GM23338 (cell line): ENCODE measurements at places on chromosomes 7 and 10. TPM values are rescaled to one million over a fixed set of nuclear protein-coding genes. Genes with fewer than 3 reads are reported as not detected.

CNNM1 gene
- total RNA-seq: 0.74 and 0.90 TPM in 2 replicates

IFIT1B gene
- total RNA-seq: not detected in 2 replicates

CLRN3 gene
- not detected in 2 replicates for total RNA-seq

MACC1 gene
- total RNA-seq: 13.4 and 14.2 TPM in 2 replicates

NPFFR1 gene
- total RNA-seq: 0.03 and 0.08 TPM in 2 replicates
